Stomach (tissue), 19 donors: ENCODE measurements at places on chromosomes 16 and 17. TPM values are rescaled to one million over a fixed set of nuclear protein-coding genes. Genes with fewer than 3 reads are reported as not detected.

DNA sequence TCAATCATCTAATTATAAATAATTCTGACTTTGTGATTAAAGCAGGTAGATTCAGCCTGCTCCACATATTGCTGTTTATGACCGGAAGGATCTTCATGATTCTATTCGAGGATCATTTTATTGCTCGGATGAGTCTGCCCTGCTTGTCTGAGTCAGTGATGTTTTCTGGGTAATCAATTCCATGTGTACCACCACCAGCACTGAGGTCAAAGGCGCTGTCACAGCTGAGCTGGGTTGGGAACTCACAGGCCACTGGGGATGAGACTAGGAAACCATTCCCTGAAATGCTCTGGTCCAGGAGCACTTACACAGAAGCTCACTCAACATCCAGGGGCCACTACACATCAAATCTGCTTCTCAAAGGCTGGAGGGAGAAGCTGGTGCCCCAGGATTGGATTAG lies 30.4 kb upstream of the ERN1 start:
- no peak for DNase-seq

DNA sequence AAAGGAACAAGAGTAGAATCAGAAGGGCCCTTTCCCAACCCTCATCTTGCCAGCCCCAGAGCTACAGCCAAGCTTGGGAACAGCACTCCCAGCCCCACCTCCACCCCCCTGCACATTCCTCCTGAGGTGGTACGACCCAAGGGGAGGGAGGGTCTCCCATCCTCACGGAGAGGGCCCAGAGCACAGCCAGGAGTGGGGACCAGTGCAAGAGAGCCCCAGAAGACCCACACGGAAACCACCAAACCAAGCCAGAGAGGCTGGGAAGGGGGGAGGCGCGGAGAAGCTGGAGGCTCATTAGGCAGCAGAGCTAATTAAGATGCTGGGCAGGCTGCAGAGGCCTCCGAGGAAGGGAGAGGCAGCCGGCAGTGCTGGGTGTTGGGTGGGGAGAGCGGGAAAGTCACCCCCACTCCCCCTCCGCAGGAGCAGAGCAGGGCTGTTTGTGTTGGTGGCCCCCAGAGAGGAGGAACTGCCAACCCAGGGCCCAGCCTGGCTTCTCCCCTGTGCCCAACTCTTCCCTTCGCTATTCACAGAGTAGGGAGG lies 2.4 kb downstream of the CACNB1 start:
- DNase-seq, result no peak

- DNase-seq, result no peak
These were observed 129.8 kb upstream of the TOM1L1 start for GRCh38 chr17:54770836-54771235.

Gene SPHK1
- 6.8 TPM for polyA plus RNA-seq

- no peak for DNase-seq
These were observed 43.7 kb downstream of the USP22 start for GRCh38 chr17:20999044-20999573.

Gene MYH3
- polyA plus RNA-seq, result 4.2 TPM

DNA sequence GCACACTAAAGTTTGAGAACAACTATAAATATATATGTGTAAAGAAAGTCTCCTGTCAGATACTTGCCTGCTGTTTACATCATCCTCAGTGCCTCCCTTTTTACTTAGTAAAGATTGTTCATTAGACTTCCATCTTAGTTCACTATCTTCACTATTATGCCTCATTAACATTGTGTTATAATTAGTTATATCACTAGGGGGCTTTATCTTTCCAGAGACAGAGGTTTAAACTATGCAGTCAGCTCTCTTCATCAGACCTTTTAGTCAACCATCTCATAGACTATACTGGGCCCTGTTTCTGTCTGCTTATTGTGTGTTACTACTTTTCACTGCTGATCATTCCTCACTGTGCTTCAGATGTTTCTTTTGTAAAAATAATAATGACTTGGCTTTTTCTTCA lies 630.8 kb upstream of the KIF2B start:
- DNase-seq, result no peak

- DNase-seq, result no peak
These were observed 405.9 kb downstream of the CNTNAP4 start for GRCh38 chr16:76683051-76683450.

Gene ITGA2B
- 0.46 TPM for polyA plus RNA-seq

GRCh38 chr16:58026139-58026704 lies 668 bp downstream of the MMP15 start:
- peak; percentile 82 for DNase-seq

DNA sequence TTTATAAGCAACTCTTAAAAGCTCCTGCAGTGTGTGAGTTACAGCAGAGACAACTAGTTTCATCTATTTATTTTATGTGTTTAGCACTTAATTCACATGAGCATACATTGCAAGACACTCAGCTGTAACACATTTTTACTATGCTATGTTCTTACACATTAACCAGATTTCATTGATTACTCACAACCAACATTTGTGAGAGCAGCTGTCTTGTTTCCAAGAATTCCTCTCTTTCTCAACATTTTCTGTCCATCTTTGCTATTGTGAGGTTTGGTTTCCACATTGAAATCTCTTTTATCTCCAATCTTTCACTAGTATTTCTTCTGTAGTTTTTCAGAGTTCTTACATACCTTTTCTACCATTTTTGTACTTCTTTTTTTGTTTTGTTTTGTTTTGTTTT lies 51.2 kb downstream of the COPRS start:
- DNase-seq, result no peak

DNA sequence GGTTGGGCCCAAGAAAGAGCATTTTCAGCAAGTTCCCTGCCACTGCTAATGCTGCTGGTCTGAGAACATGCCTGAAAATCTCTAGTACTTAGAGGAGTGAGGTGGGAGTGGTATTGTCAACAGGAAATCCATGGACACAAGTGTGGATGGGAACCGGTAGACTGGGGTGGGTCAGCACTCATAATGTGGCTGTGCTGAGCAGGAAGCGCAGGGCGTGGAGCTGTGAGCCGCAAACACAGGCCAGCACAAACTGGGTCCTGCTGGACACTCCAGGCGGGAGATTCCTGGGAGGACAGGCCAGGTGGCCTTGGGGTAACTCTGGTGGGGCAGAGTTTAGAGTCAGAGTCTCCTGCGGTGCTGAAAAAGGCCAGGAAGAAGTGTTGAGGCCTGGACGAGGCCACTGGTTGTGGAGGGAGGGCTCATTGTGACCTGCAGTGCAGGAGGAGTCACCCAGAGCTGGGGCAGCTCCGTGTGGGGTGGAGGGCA lies 62.6 kb downstream of the BANP start:
- DNase-seq, result peak; percentile 29

- peak; percentile 70 for DNase-seq
These were observed 5.7 kb upstream of the SPNS2 start for GRCh38 chr17:4492721-4493561.

Gene NUP93
- 46.6 TPM for polyA plus RNA-seq

Gene ZNF768
- polyA plus RNA-seq, result 27.0 TPM
